ENCODE measurements at places on chromosomes 2 and 18.

DNA sequence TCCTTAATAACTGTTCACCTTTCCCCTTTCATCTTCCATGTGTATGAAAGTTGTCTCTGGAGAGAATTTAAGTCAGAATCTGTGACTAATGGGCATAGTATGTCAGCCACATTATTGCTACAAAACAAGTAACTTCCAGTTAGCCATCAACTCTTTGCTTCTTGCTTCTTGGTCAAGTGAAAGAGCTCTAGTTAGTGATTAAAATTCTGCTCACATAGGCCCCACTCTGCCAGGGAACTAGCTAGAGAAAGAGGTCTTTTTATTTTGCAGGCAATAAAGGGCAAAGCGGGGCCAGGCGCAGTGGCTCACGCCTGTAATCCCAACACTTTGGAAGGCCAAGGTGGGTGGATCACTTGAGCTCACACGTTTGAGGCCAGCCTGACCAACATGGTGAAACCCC is 64.6 kb downstream of the COLEC12 start:
- DNase-seq, result no peak

DNA sequence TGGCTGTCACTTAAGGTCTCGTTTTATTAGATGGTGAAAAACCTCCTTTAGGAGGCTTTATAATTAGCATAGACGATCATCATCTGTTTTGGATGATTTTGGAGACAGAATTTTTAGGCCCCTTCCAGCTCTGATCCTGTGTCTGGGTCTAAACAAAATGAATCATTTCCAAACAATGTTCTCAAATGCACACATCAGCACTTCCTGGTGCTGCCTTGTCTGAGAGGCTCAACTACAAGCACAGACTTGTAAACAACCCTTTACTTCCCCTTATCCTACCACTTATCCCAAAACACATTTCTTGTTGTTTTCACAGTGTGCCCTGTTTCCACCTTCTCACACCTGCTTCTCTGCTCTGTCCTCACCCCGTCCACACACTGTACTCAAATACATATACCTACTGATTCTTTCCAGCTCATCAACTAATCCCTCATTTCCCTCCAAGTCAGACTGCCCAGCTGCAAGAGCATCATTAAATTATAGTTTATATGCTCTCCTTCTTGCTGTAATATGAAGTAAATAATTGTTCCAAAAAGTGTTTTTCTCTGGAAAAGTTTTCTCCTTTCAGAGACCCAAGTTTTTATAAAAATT is 71.2 kb upstream of the COL3A1 start:
- DNase-seq, result no peak

- no peak for DNase-seq
Measured at GRCh38 chr2:190598621-190599020, 50.3 kb upstream of the NAB1 start.

DNA sequence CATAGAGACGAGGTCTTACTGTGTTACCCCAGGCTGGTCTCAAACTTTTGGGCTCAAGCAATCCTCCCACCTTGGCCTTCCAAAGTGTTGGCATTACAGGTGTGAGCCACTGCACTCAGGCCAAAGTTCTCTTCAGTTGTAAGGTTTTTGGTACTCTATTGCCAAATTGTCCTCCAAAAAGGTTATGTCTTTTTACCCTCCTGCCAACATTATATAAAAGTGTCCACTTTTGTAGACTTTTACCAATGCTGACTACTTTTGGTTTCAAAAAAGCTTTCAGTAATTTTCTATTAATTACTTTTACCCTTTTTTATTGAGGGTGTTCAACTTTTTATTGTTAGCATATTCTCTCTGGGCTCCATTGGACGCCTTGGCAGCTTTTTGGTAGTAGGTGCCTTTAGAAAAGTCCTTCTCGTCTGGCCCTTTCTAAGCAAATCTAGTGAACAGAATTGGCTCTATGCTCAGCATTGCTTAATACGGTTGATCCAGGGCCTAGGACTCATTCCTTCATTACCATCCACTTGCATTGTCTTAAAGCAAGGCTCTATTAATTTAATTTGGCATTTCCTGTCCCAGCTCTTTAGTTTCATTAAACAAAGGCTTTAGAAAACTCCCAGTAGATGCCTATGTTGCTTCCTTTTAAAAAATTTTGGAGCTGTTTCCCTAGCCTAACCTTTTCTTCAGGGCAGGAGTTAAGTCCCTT is 16.7 kb upstream of the IL1A start:
- no peak for DNase-seq

DNA sequence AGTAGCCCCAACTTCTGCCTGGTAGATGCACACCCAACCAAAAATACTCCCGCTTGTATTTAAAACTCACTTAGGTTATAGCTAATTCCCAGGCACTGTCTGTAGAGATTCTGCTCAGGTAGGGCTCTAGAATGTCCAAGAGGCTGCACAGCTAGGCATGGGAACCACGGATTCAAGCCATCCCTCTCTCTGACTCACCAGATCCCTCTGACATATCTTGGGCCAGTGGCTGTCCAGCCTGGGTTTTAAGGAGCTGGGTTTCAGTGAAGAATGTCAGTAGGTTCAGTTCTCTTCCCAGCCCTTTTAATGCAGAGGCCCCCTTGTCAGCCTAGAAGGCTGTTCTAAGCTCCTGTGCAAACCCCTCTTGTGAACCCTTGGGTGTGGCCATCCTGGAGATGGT is 15.9 kb upstream of the IL1R1 start:
- DNase-seq, result no peak

DNA sequence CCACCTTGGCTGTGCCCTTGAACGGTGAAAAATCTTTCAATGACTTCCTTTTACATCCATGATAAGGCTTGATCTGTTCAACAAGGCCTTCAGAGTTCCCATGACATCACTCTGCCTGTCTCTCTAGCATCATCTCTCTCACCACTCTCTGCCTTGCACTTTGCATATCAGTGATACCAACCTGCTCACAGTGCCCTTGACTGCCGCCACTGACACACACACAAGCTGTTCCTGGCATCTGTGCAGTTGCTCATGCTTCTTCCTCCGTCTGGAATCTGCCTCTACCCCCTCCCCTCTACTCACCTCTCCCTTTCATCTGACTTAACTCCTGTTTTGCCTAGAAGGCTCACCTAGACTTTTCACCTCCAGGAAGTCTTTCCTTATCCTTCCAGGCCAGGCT is 79.1 kb upstream of the SEC11C start:
- DNase-seq, result no peak
